ENCODE measurements at places on chromosomes 13 and 19. TPM values are rescaled to one million over a fixed set of nuclear protein-coding genes. Genes with fewer than 3 reads are reported as not detected.

Gene PRODH2
- not detected for total RNA-seq

Gene RFXANK
- 98.4 TPM for total RNA-seq

Gene ZNF211
- total RNA-seq = 12.1 TPM

Gene C19orf33
- not detected for total RNA-seq

Gene PROSER1
- 84.8 TPM for total RNA-seq

Gene NLRP9
- not detected for total RNA-seq

- DNase-seq = no peak
- H3K4me3 ChIP-seq = no peak overlapping the region
- no peak overlapping the region for H3K27ac ChIP-seq
- no peaks in the 10 kb centered on the region for H3K27me3 ChIP-seq
These were observed 17.3 kb downstream of the DIAPH3 start for GRCh38 chr13:60146471-60146870.

DNA sequence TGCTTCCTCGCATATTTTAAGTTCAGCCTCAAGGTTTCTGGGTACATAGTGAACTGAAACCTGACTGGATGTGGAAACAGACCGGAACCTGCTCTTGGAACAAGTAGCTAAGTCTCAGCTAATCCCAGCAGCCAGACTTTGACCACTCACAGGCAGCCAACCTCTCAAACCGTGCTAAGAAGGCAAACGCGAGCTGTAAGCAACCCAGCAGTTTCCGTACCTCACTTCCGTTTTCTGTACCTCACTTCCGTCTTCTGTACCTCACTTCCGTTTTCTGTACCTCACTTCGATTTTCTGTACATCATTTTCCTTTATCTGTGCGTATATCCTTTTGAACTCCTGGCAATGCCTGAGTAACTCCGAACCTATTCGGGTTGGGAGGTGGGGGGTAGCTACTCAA lies 96.8 kb downstream of the SUCLA2 start:
- no peak overlapping the region for H3K4me3 ChIP-seq
- no peak overlapping the region for H3K27ac ChIP-seq
- no peak for DNase-seq

- DNase-seq = no peak
- H3K4me3 ChIP-seq = no peak overlapping the region
- H3K4me1 ChIP-seq = no peaks in the 10 kb centered on the region
- H3K27ac ChIP-seq = no peak overlapping the region
These were observed 197.1 kb downstream of the VWA8 start for GRCh38 chr13:41763782-41764181.

GRCh38 chr13:44035400-44035799 lies 155.7 kb downstream of the LACC1 start:
- H3K27ac ChIP-seq = no peak overlapping the region
- H3K4me1 ChIP-seq = no peaks in the 10 kb centered on the region
- H3K4me3 ChIP-seq = no peak overlapping the region
- no peaks in the 10 kb centered on the region for H3K27me3 ChIP-seq

- H3K27me3 ChIP-seq = no peaks in the 10 kb centered on the region
- no peaks in the 10 kb centered on the region for H3K4me1 ChIP-seq
- no peak for DNase-seq
- no peak overlapping the region for H3K4me3 ChIP-seq
These were observed 131.9 kb downstream of the ITGBL1 start for GRCh38 chr13:101584331-101584730.

DNA sequence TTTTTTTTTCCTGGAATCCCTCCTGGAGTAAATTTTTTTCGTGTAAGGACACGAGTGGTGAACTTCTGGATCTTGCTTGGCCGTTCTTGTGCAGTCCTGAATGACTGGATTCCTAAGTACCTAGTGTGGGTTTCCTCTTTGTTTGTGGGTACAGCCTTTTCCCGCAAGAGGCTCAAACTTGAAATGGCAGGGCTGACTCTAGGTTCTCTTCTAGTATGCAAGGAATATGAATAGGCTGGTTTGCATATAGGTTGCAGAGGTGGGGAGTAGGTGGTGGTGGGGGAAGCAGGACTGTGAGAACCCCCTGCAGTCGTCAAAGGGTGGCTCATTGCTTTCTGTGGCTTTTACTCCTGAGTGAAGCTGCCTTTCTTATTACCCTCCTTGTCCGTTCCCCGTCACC lies 13.6 kb downstream of the UBAC2 start:
- no peak overlapping the region for H3K27ac ChIP-seq
- peaks cover 81% of the 10 kb centered on the region for H3K4me1 ChIP-seq
- no peaks in the 10 kb centered on the region for H3K36me3 ChIP-seq
- H3K27me3 ChIP-seq = no peaks in the 10 kb centered on the region
- peak overlapping the region; percentile 34 for H3K4me3 ChIP-seq

DNA sequence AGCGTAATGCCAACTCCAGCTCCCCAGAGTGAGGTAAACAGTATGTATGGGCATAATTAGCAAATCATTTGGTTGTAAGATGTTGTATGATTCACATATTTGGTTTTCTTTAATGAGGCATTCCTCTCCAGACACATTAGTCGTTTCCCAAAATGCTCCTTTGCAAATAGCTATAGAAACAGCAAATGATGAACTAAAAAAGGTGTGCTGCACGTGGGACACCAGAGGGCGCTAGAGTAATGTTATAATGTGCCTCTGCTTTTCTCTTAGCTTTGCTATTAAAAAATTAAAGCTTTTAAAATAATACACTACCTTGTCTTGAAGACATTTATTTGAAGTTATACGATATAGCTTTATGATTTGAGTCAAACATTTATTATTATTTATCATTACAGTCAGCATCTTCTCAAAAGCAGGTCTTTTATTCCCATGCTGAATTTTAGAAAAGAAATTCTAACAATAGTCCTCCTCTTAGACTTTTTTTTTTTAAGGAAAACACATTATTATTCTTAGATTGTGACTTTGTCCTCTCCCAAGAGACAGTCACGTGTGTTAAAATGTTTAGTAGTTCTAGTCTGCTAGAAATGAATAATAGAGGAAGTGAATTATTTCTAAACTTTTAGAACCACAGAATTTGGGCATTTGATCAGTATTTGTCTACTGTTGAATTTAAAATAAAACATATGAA lies 121.6 kb upstream of the FRY start:
- H3K4me1 ChIP-seq = no peaks in the 10 kb centered on the region
- peak; percentile 31 for DNase-seq
- H3K36me3 ChIP-seq = no peaks in the 10 kb centered on the region
- H3K27me3 ChIP-seq = no peaks in the 10 kb centered on the region
- no peak overlapping the region for H3K27ac ChIP-seq
- H3K4me3 ChIP-seq = no peak overlapping the region

DNA sequence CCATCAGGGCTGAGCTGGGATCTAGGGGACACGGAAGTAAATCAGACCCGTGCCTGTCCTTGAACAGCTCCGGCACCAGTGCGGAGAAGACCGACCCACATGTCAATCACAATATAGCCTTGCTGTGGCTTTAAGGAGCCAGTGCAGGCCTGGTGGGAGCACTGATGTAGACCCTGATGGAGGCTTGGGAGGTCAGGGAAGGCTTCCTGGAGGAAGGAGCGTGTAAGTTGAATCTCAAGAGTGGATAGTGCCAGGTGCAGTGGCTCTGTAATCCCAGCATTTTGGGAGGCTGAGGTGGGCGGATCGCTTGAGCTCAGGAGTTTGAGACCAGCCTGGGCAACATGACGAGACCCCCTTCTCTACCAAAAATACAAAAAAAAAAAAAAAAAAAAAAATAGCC lies 10.8 kb upstream of the CACNG8 start:
- H3K36me3 ChIP-seq = no peaks in the 10 kb centered on the region
- H3K4me3 ChIP-seq = no peak overlapping the region

DNA sequence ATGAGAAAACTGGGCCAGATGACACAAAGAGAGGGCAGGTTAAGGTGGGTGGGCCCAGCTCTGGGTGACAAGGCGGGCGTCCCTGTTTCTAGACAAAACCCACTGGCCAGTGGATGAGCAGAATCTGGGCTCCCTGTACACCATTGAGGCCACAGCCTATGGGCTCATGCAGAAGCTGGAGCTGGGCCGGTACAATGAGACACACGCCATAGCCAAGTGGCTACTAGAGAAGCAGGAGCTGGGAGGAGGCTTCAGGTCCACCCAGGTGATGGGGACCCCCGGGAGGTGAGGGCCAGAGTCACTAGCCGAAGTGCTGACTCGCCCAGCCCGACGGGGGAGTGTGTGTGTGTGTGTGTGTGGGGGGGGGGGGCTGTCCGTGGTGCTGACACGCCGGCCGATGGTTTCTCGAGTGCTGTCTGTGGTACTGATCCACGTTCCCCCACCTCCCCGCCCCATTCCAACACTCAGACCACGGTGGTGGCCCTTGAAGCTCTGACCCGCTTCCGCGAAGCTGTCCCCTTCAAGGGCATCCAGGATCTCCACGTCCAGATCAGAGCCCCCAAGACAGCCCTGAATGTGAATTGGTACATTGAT lies 24.3 kb upstream of the SHFL start:
- DNase-seq = no peak
- H3K4me1 ChIP-seq = no peaks in the 10 kb centered on the region

DNA sequence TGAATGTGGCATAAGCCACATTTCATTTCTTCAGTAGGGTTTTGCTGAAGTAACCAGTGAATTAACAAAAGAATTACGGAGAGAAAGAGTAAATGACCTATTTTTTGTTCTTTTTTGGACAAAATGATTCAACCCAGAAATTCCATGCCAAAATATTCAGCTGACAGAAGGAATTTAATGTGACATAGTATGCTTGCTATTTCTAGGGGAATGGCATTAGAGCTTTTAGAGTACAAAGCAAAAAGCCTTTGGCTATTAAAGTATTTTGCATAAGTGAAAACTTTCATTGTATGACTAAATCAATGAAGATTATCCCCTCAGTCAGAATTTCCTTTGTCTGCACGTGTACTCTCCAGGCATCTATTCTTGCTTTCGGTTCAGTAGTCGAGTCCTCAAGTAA lies 465.3 kb downstream of the COG6 start:
- no peak overlapping the region for H3K27ac ChIP-seq
- H3K4me3 ChIP-seq = no peak overlapping the region
- no peak for DNase-seq
- peaks cover 2% of the 10 kb centered on the region for H3K4me1 ChIP-seq
- no peaks in the 10 kb centered on the region for H3K36me3 ChIP-seq
- no peaks in the 10 kb centered on the region for H3K27me3 ChIP-seq

DNA sequence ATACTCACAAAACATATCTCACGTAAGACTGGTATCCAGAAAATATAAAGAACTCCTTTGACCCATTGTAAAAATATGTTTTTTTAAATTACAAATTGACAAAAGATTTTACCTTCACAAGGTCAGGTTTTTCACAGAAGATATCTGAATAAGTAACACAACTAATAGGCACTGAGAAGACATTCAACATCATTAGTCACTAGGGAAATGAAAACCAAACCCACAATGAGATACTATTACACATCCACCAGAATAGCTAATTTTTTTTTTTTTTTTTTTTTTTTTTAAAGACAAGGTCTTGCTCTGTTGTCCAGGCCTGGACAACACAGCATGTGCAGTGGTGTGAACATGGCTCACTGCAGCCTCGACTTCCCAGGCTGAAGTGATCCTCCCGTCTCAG lies 157.5 kb downstream of the MIPEP start:
- H3K4me1 ChIP-seq = no peaks in the 10 kb centered on the region
- H3K36me3 ChIP-seq = peaks cover 6% of the 10 kb centered on the region
- H3K27ac ChIP-seq = no peak overlapping the region
- DNase-seq = no peak
- no peaks in the 10 kb centered on the region for H3K27me3 ChIP-seq

DNA sequence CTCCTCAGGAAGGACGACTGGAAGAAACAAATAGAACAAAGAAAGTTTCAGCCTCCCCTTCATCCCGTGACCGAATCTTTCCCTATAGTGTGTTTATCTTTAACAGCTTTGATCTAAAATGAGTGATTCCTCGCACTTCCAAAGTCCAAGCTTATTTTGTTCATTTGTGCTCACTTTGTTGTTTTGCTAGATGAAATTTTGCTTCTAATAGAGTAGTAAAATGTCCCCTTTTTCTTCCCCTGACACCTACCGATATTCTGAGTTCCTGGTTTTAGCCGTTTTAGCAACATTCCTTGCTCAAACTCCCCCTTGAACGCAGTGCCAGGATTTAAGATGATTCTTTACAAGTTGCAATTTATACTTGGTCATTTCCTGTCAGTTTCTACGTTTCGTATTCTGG lies 204.2 kb downstream of the FGF9 start:
- H3K36me3 ChIP-seq = no peaks in the 10 kb centered on the region
- H3K27ac ChIP-seq = no peak overlapping the region

- H3K36me3 ChIP-seq = no peaks in the 10 kb centered on the region
- H3K4me1 ChIP-seq = no peaks in the 10 kb centered on the region
- no peaks in the 10 kb centered on the region for H3K27me3 ChIP-seq
- no peak for DNase-seq
These were observed 6.9 kb downstream of the SERPINE3 start for GRCh38 chr13:51346397-51346796.

DNA sequence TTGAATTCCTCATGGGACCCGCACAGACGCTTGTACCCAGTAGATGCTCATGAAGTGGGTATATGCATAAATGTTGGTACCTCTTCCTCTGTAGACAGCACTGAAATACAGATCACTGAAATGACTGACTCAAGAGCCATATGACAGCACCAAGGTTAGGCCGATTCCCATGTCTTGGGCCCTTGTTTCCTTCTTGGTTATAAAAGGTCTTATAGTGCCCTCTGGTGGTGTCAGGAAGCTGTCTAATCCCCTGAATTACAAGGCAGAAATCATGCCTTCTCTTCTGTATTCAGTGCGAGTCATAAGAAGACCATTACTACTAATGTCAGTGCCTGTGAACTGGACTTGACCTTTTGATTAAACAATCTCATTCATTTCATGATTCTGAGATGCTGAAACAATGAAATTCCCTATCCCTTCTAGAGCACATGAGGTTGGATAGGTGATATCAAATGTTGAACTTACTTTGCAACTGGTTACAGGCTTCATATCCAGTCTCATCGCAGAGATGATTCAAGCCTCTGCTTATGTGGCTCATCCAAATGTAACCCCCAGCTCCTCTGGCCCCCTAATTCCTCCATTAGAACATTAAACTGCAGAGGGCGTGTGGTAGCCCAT lies 59.7 kb downstream of the SPATA13 start:
- no peaks in the 10 kb centered on the region for H3K36me3 ChIP-seq
- no peak overlapping the region for H3K4me3 ChIP-seq
- no peak overlapping the region for H3K27ac ChIP-seq
- DNase-seq = peak; percentile 69

DNA sequence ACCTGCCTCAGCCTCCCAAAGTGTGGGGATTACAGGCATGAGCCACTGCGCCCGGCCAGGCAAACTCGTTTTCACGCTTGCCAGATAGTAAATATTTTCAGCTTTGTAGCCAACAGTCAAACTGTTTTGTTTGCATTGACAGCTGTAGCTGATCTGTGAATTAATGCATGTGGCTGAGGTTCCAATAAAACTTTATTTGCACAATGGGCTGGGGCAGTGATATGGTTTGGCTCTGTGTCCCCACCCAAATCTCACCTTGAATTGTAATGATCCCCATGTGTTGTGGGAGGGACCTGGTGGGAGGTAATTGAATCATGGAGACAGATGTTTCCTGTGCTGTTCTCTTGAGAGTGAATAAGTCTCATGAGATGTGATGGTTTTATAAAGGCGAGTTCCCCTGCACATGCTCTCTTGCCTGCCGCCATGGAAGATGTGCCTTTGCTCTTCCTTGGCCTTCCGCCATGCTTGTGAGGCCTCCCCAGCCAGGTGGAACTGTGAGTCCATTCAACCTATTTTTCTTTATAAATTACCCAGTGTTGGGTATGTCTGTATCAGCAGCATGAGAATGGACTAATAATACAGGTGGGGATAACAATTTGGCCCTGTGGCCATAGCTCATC lies 22.4 kb upstream of the RANBP3 start:
- no peak overlapping the region for H3K4me3 ChIP-seq
- DNase-seq = no peak
- H3K36me3 ChIP-seq = no peaks in the 10 kb centered on the region
- H3K4me1 ChIP-seq = no peaks in the 10 kb centered on the region
- H3K27me3 ChIP-seq = no peaks in the 10 kb centered on the region

GRCh38 chr19:5905114-5905778 lies 574 bp downstream of the VMAC start:
- H3K4me1 ChIP-seq = peaks cover 25% of the 10 kb centered on the region
- peak overlapping the region; percentile 97 for H3K4me3 ChIP-seq
- H3K36me3 ChIP-seq = peaks cover 2% of the 10 kb centered on the region
- no peaks in the 10 kb centered on the region for H3K27me3 ChIP-seq
- H3K27ac ChIP-seq = peak overlapping the region; percentile 87
- no peak for DNase-seq

All from CD8-positive, alpha-beta memory T cell (primary cell).